Activated CD4-positive, alpha-beta T cell treated with anti-CD3 and anti-CD28 coated beads, Interleukin-2, amount 50 U/mL, for 48 hours (primary cell): ENCODE measurements at places on chromosomes 16 and 17.

DNA sequence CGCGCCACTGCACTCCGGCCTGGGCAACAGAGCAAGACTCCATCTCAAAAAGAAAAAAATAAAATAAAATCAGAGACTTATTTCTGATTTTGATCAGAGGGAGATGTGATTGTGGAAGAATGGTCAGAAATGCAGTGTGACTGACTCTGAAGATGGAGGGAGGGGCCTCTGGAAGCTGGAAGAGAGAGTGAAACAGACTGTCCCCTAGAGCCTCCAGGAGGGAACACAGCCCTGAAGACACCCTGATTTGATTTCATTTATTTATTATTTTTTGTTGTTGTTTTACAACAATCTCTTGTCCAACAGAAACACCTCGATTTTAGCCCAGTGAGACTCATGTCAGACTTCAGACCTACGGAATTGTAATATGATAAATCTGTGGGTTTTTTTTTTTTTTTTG, 26.1 kb downstream of the BCL7C start:
- no peak for DNase-seq

DNA sequence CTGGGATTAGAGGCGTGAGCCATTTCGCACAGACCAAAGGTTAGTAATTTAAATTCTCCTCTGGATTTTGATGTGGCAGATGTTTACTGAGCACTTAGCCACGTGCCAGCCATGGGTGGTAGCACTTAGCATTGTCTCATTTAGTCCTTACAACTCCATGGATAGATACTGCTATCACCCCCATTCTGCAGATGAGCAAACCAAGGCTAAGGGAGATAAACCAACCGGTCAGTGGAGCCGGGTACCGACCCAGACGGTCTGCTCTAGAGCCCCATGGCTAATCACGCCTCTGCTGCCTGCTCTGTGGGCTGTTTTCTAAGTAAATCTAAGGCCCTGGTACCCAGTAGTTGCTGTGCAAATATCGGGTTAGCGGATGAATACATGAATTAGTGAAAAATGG, 12.6 kb upstream of the ADGRG1 start:
- DNase-seq = no peak

DNA sequence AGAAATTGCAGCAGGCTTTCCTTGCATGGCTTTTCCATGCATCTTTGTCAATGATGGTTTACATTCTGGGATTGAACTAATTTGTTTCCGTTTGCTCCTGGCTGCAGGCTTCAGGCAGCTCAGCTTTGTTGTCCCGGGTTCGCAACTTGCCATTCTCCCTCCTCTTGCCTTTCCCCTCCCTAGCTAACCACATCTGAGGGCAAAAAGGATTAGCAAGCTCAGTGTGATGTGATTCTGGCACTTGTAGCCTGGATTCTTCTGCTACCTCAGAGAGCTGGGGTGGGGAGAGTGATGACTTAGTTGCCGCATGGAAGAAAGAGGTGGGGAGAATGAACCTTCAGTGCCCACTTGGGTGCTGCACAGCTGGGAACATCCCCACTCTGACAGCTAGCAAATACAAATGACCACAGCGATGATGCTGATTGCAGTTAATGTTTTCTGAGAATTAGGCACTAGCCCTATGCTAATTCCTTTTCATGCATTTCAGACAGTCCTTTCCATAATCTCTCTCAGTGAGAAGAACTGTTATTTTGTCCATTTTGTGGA, 120.2 kb upstream of the SALL1 start:
- no peak for DNase-seq

- DNase-seq = no peak
Measured at GRCh38 chr16:8585857-8586256, 4.5 kb downstream of the TMEM114 start.
